ENCODE measurements at places on chromosomes 6 and 20.

DNA sequence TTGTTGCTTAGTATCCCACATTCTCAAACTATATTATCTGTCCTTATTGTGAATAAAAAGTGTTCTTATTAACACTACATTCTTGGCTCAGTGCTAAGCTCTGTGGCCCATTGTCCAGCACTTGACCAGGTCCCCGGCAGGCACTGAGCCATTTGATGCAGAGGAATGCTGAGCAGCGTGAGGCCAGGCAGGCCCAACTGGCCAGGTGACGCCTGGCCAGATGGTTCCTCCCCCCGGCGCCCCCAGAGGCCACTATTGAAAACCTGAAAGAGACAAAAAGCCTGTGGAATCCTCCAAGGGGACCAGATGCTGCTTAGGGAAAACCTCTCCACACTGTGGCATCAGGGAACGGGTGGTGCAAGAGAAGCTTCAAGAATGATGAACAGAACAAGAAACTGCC lies 597.5 kb upstream of the JAG1 start:
- no peak for DNase-seq

DNA sequence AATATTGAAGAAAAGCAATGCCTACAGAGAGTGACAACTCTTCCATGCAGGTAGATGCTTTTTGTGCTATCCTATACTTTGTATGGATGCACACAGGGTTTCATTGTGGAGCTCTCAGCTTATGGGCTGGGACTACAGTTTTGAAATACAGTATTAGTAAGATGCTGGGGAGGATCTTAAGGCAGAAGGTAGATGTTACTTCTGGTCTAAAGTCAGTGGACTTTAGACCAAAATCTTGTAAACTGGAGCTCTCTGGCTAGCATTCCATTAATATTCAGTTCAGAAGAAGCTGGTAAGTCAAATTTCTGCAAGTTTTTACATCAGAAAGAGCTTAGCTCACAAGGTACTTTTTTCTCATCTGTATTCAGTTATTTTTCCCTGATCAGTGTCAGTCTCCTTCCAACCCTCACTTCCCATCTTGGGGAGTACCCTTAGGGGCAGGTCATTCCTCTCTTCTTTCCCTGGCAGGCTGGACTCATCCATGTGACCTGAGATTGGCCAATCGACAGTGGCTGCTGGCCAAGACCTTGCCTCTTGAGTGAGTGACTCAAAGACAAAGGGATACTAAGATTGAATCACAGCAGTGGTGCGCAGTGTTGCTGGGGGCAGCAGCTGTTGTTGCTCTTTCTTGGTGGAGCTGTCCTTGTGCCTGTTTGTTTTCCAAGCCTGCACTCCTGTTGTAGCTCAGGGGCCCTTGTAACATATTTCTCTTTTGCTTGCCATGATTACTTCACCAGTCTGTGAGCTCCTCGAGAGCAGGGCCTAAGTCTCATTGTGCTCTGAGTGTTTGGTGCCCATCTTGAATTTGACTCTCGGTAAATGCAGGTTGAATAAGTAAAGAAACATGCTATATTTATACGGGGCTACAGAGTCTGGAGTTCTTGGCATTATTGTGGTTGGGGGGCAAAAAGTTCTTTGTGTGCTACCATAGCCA lies 2.8 kb upstream of the PHF20 start:
- DNase-seq, result peak; percentile 69

DNA sequence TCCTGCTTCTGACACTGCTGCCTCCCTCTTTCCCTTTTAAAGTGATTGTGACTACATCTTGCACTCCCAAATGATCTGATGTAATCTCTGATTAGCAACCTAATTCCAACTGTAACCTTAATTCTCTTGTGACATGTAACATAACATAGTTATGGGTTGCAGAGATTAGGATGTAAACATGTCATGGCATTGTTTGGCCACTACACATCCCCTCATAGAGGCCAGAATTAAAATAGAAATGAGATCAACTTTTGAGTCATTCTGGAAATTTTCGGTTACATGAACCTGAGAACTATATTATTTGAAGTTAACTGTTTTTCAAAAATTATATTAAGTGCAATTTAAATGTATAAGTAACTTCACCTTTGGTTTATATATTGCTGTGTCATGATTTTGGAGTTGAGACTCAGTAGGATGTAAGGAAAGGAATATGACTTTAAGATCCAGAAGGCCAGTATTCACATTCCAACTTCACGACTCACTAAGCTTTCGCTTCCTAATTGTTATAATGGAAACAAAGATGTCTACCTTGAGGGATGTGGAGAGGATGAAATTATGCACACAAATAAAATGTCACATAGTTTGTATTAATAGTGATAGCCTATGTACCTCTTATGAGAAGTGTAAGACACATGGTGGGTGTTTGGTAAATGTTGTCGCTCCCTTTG lies 611.9 kb upstream of the MAP3K7 start:
- no peak for DNase-seq

- no peak for DNase-seq
Observed at GRCh38 chr6:8025191-8025590, 39.0 kb downstream of the BLOC1S5 start.

- DNase-seq, result no peak
Observed at GRCh38 chr20:50783390-50783789, 11.5 kb upstream of the BCAS4 start.

GRCh38 chr6:155710704-155711103 lies 255.1 kb upstream of the NOX3 start:
- no peak for DNase-seq

GRCh38 chr20:45340236-45340847 lies 7.9 kb downstream of the SDC4 start:
- no peak for DNase-seq

DNA sequence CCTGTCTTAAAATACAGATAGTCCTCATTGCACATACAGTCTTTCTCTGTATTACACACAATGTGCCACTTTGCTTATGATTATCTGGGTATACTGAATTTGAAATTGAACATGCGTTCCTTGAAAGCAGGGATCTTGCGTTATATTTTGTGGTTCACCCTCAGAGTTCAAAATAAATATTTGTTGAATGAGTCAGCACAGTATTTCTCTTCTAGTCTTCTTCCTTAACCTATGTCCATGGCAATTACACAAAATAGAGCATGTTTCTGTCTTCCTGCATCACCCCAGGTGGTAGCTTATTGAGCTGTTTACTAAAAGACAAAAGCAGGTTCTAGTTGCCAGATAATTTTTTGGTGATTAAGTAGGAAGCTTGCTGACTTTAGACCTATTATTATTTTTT lies 272.9 kb upstream of the FERMT1 start:
- DNase-seq, result no peak

DNA sequence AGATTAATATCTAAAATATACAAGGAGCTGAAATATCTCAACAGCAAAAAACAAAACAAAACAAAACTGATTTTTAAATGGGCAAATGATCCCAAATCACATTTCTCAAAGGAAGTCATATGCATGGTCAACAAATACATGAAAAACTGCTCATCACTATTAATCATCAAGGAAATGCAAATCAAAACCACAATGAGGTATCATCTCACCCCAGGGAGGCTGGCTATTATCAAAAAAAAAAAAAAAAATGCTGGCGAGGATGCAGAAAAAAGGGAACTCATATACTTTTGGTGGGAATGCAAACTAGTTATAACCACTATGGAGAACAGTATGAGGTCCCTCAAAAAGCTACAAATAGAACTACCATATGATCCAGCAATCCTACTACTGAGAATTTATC lies 34.6 kb downstream of the REPS1 start:
- no peak for DNase-seq

DNA sequence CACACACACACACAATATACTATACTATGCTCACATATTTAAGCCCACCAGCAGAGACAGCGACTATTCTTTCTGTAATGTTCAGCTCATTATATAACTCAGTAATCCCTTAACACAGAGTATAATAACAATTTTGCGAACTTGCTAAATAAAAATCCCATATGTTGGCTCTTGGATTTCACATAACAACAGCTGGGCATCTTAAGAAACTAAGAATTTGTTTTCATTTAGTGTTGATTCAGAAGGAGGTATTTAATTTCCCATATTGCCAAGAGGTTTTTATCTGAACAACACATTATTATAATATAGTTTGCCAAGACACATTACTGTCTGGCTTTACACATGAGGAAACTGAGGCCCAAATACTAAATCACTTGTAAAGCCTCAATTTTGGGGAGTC lies 7.4 kb downstream of the ECT2L start:
- no peak for DNase-seq

- DNase-seq, result peak; percentile 17
Observed at GRCh38 chr20:58712151-58712791, 19.7 kb downstream of the NPEPL1 start.

- no peak for DNase-seq
Observed at GRCh38 chr20:24236201-24236600, 233.2 kb upstream of the SYNDIG1 start.

GRCh38 chr6:43709654-43710303 lies 22.2 kb upstream of the MRPS18A start:
- no peak for DNase-seq

GRCh38 chr20:38748861-38749149 lies 545 bp downstream of the ACTR5 start:
- DNase-seq, result peak; percentile 72

DNA sequence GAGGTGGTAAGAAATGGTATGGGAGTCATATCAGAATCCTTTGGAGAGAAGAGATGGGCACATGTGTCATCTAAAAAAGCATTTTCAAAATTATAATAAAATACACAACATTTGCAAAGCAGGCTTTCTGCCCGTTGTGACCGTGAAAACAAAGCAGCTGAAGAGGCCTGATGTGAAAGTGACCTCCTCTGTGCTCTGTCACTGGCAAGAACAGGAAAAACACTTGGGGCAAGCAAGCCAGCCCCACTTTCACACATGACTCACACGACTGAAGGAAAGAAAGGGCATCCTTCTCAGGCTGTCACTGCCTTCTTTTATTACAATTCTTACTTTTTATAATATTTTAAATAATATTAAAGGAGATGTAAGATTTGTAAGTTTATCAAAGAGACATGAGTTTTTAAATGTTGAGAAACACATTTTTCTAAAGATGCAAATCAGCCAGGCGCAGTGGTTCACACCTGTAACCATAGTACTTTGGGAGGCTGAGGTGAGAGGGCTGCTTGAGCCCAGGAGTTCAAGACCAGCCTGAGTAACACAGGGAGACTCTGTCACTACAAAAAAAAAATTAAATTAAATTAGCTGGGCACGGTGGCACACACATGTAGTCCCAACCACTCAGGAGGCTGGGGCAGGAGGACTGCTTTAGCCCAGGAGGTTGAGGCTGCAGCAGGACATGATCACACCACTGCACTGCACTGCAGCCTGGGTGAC lies 143.7 kb downstream of the BTBD9 start:
- DNase-seq, result peak; percentile 32

DNA sequence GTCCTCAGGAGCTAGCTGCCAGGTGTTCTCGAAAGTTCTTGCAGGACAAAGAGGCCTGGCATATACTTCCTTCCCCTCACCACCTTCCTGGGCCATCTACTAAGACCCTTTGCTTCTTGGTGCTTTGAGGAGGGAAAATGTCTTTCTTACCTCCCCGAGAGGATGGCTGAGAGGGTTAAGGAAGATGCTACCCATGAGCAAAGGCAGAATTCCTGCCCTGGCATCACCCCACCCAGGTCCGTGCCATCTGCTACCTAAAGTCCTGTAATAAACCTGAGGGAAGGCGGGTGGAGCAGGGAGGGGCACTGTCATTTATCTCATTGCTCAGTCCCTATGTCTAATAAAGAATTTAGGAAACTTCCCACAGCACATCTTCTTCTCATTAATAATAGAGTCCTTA lies 16.2 kb downstream of the GFOD1 start:
- no peak for DNase-seq

DNA sequence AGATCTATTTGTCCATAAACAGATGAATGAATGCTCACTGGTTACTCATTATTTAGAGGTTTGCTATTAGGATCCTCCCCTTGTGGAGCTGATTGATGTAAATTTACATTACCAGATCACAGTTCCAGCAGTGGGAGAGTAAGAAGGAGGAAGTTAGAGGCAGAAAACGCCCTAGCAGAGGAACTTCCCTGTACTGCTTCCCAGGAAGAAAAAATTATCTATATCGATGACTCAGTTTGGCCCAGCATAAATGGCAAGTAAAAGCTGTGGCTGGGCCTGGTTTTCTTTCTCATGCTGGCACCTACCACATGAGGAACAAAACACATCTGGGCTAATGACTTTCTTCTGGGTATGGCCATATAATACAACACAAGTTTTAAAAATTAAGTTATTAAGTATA lies 35.7 kb downstream of the DNAAF9 start:
- no peak for DNase-seq

- DNase-seq, result no peak
Observed at GRCh38 chr6:25494469-25494868, 157.5 kb upstream of the SCGN start.

- no peak for DNase-seq
Observed at GRCh38 chr6:152836523-152836922, 85.9 kb downstream of the VIP start.

- no peak for DNase-seq
Observed at GRCh38 chr20:15699431-15700146, 873.7 kb downstream of the KIF16B start.

DNA sequence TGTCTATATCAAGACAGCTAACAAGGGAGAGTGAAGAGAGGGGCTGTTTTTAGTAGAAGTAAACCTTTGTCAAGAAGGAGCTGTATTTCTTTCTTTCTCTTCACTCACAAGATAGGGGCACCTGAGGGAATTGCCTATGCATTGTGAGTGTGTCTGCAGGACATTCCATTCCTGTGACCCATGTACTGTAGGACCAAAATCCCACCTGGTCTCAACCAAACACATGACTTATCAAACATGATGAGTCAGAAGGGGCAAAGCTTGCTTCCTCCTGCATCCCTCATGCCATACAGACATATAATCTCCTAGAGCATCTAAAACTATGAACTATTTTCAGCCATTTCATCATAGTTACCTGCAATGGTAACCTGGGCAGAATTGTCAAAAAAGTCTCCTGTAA lies 21.8 kb downstream of the PKHD1 start:
- DNase-seq, result no peak

DNA sequence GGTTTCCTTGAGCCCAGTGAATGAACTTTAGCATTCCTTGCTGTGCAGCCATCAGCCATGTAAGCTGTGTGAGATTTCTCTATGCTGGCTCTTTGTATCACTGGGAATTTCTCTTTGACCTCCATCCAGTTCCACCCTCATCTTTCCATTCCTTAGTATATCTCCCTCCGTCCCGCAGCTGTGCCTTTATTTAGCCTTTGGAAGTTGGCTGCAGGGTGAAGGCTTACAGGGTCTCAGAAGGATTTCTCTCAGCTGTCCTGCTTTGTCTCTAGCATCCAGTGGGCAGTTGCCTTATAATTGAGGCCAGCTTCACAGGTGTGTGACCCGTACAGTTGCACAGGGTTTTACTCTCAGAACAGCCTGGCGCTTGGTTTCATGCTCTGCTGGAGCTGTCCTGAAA lies 144.3 kb downstream of the PXDC1 start:
- DNase-seq, result no peak
